ENCODE measurements at places on chromosomes 1 and 21. TPM values are rescaled to one million over a fixed set of nuclear protein-coding genes. Genes with fewer than 3 reads are reported as not detected.
A peak's percentile ranks its signal among the peaks of the same experiment; 100 is the strongest.

The INSRR gene
- not detected for total RNA-seq

The CHIA gene
- total RNA-seq, result not detected

The STIL gene
- total RNA-seq, result 44.0 TPM

The PDZK1 gene
- 0.42 TPM for total RNA-seq

DNA sequence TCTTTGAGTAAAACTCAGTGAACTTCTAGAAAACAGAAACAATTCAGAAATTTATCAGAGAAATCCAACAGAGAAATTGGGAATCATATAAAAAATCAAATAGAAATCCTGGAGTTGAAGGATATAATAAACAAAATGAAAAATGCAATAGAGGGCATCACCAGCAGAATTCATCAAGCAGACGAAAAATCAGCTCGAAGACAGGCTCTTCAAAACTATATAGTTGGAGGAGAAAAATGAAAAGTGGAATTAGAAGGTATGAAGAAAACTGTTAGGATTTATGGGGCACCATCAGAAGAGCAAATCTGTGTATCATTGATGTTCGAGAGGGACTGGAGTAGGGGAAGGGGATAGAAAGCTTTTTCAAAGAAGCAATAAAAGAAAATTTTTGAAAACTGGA, 121.5 kb upstream of the GPR52 start:
- DNase-seq, result no peak

DNA sequence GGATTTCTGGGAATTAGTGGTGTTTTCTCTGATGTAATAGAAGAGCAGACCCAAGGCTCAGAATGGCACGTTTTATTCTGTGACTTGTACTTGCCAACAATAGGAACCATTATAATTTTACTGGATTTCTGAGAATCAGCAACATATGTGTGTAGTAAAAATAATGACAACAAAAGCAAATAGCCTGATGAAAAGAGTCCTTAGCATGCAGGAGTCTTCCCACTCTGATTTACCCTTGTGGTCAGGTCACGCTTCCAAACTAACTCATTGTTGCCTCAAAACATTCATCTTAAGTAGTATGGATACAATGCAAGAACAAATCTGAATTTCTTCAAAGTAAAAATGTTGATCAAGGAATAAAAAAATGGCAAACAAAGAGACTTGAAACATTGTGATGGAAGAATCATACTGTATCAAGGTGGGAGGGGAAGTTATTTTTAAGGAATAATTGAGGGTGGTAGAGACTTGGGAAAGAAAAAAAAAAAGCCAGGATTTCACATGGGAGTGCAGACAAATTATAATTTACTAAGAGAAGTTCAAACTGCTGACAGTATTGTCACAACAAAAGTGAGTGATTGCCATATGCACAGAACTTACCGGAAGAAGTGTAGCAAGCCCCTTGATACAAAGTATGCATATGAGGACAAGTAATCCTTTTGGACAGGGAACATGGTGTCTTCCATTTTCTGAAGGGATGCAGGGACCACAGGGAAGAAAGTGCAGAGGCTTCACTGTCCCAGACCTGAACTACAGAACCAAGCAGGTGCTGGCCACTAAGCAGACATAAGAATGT, 31.2 kb upstream of the RGL1 start:
- DNase-seq, result no peak

DNA sequence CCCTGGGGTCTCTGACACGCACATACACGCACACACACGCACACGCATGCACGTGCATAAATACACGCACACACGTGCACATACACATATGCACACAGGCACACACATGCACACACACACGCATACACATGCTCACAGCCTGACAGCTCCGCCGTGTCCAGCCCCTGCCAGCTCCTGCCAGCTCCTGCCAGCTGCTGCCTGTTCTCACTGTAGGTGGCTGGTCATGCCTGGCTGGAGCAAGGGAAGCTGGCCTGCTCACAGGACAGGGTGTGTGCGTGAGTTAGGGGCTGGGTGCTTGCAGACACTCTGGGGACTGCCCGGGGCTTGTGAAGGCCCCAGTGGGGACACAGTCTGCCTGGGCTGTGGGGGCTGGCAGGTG, 4.9 kb downstream of the PLCH2 start:
- DNase-seq, result no peak

DNA sequence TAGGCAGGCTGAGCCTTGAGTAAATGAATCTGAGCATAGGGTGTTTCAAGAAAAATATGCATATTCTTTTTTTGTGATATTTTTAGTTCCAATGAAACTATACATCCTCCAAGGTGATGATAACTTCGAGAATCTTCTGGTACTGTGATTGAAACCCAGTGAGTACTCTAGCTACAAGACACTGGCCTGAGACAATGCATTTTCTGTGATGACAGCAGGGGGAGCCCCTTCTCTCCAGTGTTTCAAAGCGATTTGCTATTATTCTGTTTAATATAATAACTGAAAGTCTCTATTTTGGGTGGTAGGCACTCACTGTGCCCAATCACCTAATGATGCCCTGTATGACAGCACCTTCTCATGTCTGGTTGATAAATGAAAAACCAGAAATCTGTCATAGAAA, 12.1 kb downstream of the IRF2BP2 start:
- peak; percentile 71 for DNase-seq

Measured in activated CD4-positive, alpha-beta T cell treated with anti-CD3 and anti-CD28 coated beads, Interleukin-2, amount 10 ng/mL, durations not matched to agents 7 days and 5 days (primary cell).